D341Med (cell line): ENCODE measurements at places on chromosomes 7 and 10.

DNA sequence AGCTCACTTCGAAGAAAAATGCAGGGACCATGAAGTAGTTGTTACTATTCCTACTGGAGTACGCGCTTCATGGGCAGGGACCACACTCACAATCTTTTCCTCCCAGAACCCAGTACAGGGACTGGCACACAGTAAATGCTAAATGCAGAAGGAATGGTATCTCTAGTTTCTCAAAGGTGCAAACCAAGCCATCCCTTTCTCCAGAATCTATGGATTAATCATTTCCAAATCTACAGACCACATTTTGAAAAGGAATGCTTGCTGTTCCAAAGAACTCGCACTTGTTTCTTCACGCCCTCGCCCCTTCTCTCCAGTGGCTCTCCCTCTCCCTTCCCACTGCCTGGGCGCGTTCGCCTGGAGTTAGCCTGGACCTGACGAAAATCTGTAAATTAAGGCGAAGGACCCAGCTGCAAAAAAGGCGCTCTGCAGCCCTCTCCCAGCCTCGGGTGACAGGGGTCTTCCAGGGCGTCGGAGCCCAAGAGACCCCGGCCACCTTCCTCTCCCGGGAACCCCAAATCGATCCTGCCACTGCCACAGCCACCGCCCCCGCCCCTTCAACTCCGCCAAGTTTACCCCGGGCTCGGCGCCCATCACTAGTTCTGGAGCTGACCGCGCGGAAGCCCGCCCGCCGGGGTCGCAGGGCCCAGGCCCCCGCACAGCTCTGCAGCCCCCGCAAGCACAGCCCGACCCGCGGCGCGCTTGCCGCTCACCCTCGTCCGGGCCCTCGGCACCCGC, 527 bp downstream of the PDIA4 start:
- no peak for DNase-seq

GRCh38 chr10:104288355-104288754, 19.4 kb downstream of the GSTO2 start:
- no peak for DNase-seq

DNA sequence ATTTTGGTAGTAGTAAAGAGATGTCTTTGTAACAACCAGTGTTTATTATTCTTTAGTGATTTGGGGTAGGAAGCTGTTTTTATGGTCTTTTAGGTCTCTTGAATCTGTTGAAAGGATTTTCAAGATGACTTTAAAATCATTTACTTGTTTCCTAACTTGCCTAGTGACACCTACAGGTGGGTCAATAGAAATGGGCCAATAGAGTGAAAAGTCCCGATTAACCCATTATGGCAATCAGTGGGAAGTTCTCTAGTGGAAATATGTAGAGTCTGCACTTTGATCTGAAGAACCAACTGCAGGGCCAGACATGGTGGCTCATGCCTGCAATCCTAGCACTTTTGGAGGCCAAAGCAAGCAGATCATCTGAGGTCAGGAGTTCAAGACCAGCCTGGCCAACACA, 374.7 kb upstream of the BMPER start:
- no peak for DNase-seq

DNA sequence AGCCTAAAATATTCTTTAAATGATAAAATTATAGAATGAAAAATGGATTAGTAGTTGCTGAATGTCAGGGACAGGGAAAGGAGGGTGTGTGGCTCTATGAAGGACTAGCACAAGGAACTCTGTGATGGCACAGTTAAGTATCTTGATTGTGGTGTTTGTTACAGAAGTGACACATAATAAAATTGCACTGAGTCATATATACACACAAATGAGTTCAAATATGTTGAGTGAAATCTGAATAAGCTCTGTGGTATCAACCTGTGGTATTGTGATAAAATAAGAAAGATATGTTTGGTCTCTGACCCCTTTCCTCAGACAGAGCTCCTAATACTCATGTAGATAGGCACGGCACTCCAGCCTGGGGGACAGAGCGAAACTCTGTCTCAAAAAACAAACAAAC, 181.5 kb upstream of the TRIM24 start:
- no peak for DNase-seq

DNA sequence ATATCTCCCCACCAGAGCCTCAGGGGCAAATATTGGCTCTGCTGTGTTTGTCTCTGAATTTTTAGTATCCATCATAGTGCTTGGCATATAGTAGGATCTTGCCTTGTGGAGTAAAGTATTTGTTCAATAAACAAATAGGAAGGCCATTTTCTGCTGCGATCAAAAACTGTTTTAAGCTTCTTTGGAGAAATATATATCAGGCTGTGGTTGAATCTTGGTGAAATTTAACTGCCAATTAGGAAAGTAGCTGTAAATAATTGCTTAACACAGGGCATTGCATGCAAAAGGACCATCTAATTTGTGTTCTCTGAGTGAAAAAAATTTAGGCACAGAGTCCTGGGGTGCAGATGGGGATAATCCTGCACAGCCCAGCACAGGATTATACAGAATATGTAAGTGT, 15.1 kb downstream of the VCL start:
- no peak for DNase-seq

DNA sequence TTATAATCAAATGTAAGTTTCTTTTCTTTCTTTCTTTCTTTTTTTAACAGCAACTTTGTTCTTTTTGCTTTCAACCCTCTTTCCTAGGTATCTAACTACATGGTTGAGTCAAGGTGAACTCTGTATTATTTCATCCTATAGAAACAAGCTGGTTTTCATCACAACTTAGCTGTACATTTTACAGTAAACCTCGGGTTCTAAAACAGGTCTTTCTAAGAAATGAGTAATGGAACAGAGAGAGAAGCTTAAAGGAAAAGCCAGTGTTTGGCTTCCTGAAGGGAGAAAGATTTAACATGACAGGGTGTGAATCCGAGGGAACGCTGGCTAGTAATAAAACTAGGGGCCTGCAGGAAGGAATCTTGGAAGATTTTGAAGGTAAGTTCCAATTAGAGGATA, 143.4 kb upstream of the ITGB1 start:
- no peak for DNase-seq

DNA sequence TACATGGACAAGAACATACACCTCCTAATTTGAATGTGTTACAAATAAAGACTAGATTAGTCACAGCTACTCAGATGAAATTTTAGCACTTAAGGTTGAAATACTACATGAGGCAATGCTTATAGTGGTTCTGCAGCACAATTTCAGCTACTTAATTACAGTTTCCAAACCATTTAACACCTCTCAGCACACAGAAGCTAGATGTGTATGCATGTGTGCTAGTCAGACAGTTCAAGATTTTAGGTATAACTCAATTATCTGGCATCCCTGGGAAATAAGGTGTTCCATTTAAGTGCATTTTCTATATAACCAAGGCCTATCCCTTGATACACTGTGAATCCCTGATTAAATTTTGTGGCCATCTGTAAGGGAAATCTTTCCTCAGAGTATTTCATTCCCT, 141.8 kb downstream of the CHCHD3 start:
- DNase-seq, result no peak

- DNase-seq, result no peak
These were observed 34.2 kb downstream of the TCERG1L start for GRCh38 chr10:131277278-131277677.

GRCh38 chr10:58901092-58901646, 275.3 kb upstream of the PHYHIPL start:
- no peak for DNase-seq

GRCh38 chr10:101308051-101308450, 45.9 kb upstream of the BTRC start:
- DNase-seq, result no peak

- DNase-seq, result peak; percentile 20
These were observed 52.2 kb upstream of the SUN1 start for GRCh38 chr7:780081-780480.

DNA sequence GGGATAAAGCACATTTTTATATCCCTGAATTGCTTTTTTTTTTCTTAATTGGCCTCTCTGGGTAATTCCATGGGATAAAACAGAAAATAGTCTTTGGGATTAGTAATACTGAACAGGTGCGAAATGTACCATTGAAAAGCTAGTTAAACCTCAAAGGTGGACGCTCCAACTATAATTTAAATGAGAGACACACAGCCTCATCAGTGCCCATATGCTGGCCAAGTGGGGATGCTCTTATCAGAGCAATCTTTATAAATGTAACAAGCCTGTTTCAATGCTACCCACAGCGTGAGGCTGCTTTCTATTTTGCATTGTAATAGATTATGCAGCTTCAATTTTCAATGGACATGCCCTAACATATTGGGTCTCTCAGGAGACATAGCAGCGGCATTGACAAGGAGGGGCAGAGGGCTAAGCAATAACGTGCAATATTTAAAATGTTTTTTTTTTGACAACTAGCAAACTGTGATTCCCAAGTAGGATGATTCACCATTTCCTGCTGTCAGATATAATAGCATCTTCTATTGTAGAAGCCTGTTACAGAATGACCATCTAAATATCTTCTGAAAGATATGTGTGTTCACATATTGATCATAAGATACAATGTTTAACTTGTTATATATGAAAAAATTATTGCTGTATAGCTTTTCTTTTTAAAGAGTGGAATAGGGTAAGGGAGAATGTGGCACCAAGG, 91.3 kb upstream of the BET1 start:
- no peak for DNase-seq

GRCh38 chr7:94170836-94171235, 166.7 kb upstream of the BET1 start:
- DNase-seq, result no peak

DNA sequence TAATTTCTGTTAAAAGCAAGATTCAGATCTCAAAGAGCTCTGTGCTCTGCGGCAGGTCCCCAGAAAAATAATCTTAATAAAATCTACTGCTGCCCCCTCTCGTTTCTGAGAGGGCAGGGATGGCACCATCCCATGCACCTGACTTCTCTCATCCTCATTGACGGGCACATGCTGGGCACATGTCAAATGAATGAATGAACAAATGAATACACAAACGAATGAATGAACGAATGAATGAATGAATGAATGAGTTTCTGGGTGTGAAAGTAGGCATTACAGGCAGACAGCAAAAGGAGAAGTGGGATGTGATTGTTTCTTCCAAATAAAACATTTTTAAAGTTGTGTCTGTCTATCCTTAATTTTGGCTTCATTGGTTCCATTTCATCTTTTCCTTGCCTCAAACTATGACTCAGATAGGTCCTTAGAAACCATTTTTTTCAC, 398.1 kb upstream of the PRKCQ start:
- no peak for DNase-seq

DNA sequence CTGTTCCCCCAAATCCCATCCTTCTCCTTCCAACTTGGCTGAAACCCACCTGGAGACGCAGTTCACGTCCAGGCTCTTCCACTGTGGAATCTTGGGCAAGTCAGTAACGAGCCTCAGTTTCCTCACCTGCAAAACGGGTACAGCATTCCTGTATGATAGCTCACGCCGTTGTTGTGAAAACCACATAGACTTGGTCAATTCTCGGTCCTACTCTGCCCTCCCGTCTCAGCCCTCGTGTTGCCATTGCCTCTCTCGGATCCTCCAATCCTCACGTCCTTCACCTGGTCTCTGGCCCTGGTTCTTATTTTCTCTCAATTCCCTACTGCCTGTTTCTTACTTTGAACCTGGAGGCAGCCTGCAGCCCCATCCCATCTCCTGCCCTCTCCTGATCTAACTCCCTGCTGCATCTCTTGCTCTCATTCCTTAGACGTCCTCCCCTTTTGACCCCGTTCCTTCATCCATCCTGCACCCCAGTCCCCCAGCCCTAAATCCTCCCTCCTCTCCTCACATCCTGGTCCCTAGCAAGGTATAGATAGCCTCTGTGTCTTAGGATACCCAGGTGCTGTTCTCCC, 2.0 kb upstream of the MUC12 start:
- DNase-seq, result no peak

DNA sequence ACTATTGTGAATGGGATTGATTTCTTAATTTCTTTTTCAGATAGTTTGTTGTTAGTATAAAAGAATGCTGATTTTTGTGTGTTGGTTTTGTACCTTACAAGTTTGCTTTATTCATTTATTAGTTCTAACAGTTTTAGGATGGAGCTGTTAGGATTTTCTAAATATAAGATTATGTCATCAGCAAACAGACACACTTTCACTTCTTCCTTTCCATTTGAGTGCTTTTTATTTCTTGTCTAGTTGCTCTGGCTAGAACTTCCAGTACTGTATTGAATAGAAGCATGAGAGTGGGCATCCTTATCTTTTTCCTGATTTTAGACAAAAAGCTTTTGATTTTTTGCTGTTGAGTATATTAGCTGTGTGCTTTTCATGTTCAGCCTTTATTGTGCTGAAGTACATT, 81.5 kb downstream of the DNAH11 start:
- no peak for DNase-seq

DNA sequence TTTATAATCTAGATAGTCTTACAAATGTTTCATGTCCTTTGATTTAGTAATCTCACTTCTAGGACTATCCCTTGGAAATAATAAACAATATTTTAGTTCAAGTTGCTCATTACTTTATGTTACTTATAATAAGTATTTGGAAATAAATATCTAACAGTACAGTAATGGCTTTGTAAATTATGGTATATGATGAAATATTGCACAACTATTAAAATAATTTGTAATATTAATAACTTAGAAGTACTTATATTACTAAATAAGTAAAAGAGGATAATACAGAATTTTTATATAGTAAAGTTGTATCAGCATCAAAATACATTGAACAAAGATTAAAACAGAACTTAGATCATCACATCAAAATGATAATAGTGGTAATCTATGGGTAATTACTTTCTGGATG, 41.1 kb downstream of the SP4 start:
- DNase-seq, result no peak

DNA sequence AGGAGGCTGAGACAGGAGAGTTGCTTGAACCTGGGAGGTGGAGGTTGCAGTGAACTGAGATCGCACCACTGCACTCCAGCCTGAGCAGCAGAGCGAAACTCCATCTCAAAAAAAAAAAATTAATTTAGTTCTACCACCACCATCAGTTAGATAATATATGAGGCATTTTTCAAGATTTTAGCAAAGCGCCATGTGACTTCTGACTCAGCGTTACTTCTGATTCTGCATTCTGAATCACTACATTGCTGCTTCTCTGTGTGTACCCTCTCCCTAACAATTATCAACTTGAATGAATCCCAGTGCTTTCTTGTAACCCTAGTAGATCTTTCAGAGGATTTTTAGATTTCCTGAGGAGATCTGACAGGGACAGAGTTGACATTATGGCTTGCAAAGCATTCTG, 176.8 kb upstream of the SORCS1 start:
- DNase-seq, result no peak

DNA sequence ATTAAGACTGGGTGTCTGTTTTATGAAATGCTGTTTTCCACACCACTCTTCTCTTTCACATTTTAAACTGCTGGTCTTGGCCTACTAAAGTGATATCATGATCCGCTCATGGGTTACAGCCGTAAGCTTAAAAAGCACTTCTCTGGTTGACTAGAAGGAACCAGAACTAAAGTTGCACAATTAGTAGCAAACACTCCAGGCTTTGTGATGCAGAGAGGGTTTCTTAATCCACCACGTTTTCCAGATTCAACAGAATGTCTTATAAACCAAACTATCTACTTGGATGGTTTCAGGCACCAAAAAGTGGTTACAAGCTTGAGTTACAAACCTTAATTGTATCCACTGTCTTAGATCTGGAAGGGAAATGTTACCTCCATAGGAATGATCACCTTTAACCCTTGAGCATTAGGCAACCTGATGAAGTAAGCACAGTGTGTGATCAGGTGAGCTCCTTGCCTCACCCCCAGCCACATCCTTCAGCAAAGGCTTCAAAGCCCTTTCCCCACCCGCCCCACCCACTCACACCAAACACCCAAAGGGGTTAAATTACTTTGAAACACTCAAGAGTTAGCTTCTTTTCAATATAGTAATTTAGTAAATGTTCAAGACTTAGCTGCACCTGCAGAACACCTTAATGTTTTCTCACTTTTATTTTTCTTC, 3.5 kb downstream of the ELMO1 start:
- DNase-seq, result no peak
